ENCODE measurements at places on chromosomes 13 and 19.
A peak's percentile ranks its signal among the peaks of the same experiment; 100 is the strongest.

DNA sequence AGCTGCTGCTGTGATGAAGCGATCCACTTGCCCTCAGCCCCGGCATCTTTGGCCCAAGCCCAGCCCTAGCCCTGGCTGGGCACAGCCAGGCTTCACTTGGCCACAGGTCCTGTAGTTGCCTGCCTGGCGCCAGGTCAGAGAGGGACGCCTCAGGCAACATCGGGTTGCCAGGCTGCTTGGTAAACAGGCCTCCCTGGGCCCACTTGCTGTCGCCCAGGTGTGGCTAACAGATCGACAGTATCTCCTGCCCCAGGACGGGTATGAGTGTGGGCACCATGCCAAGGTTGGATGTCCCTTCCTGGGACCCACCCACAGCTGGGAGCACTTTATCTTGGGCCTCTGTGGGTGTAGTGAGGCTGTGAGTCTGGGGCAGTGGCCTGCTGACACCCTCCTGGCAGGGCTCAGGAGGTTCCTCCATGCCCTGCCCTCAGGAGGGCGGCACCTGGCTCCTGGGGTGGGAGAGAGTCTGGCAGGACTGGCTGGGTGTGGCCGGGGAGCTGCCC, 27.8 kb downstream of the CARM1 start:
- DNase-seq = no peak

DNA sequence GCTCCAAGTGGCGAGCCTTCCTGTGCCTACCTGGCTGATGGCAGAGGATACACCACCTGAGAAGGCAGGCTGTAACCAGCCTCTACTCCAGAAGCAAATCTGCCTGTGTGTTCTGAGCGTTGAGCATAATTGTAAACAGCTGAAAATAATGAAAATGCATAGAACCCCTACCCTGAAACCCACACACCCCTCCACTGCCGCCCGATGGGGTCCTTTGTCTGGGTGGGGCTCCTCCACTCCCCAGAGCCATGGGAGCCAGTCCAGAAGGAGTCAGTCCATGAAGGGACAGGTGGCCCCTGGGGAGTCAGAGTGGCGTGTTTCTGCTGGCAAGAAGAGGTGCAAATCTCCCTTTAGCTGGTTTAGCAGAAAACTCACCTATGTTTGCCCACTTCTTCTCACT, 8.0 kb upstream of the SOX1 start:
- no peak for DNase-seq

GRCh38 chr13:57635541-57636085, 4.1 kb downstream of the PCDH17 start:
- no peak for DNase-seq

DNA sequence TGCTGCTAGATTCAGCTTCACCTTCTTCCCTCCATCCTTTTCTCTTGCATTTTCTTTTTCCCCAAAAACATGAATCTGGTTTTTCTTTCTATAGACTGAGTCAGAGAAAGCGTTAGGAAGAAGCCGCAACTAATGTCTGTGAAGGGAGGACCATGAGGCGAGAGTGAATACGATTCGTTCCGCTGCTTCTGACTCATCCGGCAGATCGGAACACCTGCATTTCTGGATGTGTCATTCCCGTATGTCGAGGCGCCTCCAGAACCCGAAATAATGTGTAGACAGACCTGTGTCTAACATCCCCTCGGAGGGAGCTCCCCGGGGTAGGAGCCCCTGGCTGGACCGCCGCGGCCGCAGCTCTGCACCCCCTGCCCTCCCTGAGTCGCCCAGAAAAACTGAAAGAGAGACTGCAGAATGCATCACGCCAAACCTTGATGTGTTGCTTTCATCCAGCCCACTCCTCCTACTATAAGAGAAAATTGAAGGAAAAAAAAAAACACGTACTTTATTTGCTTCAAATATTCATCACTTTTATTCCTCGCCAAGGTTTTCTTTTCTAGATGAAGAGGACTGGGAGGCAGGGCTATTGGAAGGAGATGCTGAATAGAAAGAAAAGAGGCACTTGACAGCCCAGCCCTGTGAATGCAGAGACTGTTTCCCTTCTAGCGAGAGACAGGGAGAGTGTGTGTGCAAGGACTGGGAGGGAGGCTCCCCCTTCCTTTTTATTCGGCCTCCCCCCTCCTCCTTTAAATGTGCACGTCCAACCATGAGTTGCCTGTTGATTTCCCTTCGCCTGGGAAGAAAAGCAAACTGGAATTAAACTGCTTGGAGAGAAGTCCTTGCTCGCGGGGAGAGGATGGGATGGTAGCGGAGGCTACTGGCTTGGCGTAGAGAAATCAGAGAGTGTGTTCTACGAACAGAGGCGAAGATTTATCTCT, 616 bp upstream of the PCDH17 start:
- DNase-seq = no peak

GRCh38 chr19:49672131-49672919, 4.7 kb upstream of the PRMT1 start:
- peak; percentile 68 for DNase-seq

DNA sequence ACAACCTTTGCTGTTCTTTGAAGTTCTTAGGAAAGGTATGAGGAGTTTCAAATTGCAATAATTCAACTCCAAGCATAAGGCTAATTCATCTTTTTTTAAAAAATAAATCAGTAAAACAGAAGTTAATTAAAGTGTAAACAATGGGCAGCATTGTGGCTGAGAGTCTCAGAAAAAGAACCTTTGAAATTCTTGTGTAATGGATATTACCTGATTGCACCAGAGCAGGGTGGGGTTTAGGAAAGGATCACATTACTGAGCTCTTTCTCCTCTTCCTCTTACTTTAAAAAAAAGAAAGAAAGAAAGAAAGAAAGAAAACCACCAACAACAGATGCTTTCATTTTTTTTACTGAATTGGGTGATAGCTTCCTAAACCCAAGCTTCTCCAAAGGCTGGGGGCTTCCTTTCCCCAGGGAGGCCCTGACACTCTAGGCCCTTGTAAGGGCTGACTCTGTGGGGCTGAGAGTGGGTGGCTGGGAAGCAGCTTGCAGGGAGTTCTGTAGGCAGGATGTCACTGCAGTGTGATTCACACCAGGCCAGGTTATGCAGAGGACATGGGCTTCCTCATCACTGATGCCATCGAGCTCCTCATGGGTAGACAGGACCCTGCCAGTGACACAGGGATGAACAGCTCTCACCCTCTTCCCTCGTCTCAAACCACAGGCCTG, 564.5 kb downstream of the FGF9 start:
- DNase-seq = peak; percentile 4

DNA sequence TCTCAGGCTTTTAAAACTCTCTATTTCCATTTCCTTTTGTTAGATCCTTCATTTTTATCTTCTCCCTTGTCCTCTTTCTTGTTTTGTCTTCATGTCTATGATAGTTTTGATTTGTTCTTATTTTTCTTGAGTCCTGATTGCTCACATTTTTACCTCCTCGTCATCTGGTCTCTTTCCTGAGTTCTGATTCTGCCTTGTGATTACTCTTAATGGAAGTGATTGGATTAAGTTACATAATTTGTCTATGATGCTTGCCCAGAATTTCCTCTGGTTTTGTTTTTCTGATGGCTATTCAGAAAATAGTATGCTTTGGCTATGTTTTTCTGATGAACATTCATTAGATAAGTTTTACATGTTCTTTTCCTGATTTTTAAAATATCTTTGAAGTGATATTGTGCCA, 102.6 kb downstream of the DNAJC3 start:
- no peak for DNase-seq

GRCh38 chr13:37869756-37870488, at the start of gene TRPC4:
Gene TRPC4 (minus strand): TSS chr13:37869772. CDS start chr13:37783333, 86,439 bp downstream.
- no peak for DNase-seq

DNA sequence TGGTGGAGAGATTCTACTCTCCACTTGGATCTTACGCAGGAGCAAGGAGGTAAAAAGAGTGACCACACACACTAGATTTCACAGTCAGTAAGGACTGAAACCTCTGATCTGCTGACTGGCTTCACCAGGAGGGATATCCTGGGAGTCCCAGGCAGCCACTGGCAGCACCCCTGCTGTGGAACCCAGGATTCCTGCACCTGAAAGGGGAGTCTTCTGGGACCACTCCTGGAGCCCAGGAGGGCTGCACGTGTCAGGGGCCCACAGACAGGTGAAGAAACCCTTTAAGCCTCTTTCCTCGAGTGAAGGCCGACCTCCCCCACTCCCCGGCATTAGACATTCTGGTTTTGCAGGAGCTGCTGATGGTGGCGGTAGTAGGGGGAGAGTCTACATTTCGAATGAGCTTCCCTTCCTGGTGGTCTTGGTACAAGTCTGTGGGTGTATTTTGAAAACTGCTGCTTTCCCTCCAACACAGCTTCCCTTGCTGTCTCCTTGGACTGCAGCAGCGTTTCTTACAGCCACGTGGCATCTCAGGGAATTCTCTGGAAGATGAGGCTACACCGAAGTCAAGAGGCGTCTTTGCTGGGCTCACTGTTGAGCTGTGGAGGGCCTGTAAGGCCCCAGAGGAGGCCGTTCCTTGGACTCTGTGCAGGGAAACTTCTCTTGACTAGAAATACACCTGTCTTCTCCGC, 62.6 kb downstream of the ALOX5AP start:
- no peak for DNase-seq

- DNase-seq = no peak
Observed at GRCh38 chr19:5534787-5535586, 32.8 kb downstream of the TINCR start.

DNA sequence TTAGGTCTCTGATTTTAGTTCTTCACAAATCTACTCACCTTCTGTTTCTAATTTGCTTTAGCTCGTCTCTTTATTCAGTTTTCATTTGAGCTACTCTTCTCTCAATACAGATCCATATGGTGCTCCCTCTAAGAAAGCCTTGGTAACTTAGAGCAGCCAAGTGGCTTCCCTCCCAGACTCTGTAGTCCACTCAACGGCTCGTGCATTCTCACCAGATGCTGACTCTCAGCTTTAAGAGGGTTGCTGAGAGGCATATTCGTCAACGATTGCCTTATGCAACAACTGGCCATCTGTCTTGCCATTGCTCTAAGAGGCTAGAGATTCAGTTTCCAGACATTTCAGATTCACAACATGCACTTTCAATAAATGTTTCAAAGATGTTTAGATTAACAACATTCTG, 785.8 kb upstream of the SLC10A2 start:
- no peak for DNase-seq

GRCh38 chr19:2060884-2061494, 9.9 kb upstream of the MKNK2 start:
- no peak for DNase-seq

DNA sequence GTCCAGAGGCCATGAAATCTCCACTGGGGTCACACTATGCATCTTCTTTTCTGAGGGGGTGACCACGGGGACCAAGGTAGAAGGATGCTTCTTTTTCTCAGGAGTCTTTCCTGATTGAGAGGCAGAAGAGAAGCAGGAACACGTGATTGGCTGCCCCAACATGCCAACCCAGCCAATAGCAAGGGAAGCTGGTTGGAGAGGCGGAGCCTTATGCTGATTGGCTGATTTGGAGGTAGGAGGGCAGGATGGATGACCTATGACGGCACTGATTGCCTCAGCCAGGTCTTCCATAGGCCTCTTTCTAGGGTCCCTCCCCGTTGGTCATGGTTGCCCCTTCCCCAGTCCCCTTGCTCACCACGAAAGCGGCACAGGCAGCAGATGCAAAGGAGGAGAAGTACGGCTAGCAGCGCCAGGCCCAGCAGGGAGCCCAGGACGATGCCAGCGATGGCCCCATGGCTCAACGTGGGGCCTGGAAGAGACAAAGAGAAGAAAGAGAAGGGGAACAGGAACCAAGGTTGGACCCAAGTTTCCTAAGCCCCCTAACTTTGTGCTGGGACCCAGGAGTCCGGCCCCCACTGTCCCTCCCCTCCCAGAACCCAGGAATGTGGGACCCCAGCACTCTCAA, 8.0 kb downstream of the VSIG10L start:
- no peak for DNase-seq

- DNase-seq = no peak
Observed at GRCh38 chr13:50552424-50552966, 291.0 kb downstream of the DLEU7 start.

- no peak for DNase-seq
Observed at GRCh38 chr13:33341861-33342452, 56.4 kb upstream of the STARD13 start.

DNA sequence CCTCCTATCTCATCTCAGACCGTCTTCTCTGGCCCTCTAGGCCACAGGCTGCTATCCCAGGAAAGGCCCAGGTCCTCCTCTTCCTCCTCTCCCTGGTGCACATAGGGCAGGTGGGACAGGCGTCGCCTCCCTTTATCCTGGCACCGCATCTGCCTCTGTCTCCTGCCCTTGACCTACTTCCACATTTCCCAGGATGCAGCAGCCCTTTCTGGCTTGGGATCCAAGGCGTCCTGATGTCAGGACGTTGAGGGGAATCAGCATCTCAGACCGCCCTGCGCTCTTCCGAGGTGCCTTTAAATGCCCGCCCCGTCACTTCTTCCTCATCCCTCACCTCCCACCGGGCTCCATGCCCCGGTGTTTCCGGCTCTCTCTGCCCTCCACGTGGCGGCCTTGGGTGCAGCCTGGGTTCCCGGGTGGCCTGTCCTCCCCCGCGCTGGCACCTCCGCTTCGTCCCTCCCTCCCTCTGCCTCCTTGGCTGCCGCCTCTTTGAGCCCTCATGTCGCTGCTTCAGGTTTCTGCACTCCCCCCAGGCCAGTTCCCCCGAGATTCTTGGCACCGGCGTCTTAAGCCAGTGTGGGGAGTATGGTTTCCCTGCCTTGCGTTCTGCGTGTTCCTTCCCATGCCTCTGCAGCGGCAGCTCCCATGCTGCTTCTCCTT, 66.3 kb downstream of the KDM4B start:
- DNase-seq = no peak

DNA sequence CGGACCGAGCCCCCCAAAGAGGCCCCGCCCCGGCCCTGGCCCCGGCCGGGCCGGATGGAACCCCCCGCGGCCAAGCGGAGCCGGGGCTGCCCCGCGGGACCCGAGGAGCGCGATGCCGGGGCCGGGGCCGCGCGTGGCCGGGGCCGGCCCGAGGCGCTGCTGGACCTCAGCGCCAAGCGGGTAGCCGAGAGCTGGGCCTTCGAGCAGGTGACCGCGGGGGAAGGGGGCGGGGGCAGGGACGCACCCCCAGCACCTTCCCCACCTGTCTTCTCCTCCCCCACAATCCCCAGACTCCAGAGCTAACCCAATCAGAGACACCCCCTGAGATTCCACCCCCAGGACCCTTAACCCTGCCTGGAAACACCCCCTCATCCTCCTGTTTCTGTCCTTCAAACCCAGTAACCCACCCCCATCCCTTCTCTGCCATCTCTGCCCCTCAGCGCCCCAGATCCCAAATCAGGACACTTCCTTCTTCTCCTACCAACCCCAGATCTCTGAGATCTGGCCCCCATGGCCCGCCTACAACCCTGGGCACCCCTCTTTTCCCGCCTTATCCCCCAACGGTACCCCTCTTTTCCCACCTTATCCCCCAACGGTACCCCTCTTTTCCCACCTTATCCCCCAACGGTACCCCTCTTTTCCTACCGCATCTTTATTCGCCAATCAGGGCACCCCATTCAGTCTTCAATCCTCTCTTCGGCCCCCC, 505 bp downstream of the ZSWIM4 start:
- no peak for DNase-seq

- no peak for DNase-seq
Observed at GRCh38 chr13:27635266-27635665, 13.6 kb downstream of the POLR1D start.

GRCh38 chr13:74646091-74646490, 511.9 kb upstream of the KLF12 start:
- no peak for DNase-seq
